Stimulated activated CD4-positive, alpha-beta T cell treated with anti-CD3 and anti-CD28 coated beads, TNF-alpha, amount 100 ng/mL, for 24 hours (primary cell): ENCODE measurements at places on chromosomes 11 and 22.
A peak's percentile ranks its signal among the peaks of the same experiment; 100 is the strongest.

GRCh38 chr11:34147581-34147980, 42.2 kb downstream of the NAT10 start:
- no peak for DNase-seq

DNA sequence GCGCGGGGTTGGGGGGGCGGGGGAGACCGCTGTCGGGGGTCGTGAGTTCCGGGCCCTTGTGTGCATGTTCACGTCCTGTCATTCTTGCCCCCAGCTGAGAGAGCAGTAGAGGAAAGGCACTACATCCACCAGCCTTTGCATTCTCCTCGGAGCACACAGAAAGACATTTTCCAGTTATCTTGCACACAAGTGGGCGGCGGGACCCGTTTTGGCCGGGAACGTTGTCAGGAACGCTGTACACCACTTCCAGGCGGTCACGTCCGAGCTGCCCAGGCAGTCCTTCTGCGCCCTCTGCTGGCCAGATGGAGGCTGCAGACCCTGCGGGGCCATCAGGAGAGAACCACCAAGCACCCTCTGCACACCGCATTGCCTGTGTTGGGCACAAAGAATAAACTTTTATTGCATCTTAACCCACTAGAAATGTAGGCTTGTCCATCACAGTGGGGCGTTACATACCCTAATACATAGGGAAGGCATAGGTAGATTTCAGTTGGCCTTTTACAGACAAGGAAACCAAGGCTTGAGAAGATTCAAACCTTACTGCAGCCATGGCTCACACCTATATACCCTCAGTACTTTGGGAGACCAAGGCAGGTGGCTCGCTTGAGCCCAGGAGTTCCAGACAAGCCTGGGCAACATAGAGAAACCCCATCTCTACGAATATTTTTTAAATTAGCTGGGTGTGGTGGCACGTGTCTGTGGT, 2.8 kb upstream of the CDKN1C start:
- peak; percentile 84 for DNase-seq

DNA sequence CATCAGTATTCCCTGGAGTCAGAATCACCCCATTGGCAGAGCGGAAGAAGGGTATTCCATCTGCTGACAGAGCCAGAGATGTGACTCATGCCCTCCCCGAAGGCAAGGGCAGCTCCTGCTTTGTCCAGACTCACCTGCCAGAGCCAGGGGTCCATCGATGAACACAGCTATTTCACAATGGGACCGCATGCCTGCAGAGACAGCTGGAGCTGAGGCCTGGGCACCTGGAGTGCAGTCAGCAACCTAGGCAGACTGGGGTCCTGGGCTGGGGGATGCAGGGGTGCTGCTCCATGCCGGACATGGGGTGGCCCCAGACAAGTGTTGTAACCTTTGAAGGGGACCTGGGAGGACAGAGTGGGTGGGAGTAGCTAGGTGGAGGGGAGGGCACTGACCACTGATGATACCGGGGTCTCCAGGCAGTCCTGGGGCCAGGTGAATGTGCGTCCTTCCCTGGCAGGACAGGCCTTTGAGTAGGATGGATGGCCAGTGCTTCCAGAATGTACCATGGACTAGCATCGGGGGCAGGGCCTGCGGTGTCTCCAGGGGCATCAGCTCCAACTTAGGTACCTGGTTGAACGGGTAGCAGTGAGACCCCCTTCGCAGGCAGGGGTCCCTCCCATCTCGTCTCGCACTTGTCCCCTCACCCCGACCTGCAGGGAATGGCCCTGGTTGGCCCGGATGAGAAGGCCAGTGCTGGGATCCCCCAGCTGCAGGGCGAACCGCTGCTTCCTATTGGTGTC, 1.7 kb downstream of the TRPT1 start:
- DNase-seq = no peak

- no peak for DNase-seq
Measured at GRCh38 chr11:2721210-2721916, 21.6 kb upstream of the KCNQ1OT1 start.

GRCh38 chr11:10674911-10675440, 18.6 kb downstream of the IRAG1 start:
- DNase-seq = no peak

GRCh38 chr22:37043828-37044538, 7.6 kb upstream of the KCTD17 start:
- DNase-seq = no peak

GRCh38 chr11:1121331-1121812, 36.4 kb upstream of the MUC5AC start:
- DNase-seq = no peak

DNA sequence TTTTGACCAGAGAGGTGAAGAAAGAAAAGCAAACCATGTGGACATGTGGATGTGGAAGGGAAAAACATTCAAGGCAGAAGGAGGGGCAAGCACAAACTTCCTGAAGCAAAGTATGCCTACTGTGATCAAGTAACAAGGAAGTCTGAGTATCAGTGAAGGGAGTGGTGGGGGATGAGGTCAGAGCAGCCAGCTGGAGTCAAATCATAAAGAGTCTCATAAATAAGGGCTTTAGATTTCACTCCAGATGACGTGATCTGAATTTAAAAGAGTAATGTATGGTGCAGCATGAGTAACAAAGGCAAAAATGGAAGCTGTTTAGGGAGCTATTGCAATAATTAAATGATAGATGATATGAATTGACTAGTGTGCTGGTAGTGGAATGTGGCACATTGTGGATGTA, 665.4 kb upstream of the CCDC90B start:
- no peak for DNase-seq

GRCh38 chr11:113243696-113244095, 70.7 kb upstream of the TTC12 start:
- DNase-seq = no peak

GRCh38 chr11:13012056-13012661, 3.0 kb downstream of the RASSF10 start:
- DNase-seq = no peak

GRCh38 chr22:29113319-29113718, 40.5 kb downstream of the KREMEN1 start:
- DNase-seq = no peak

GRCh38 chr22:19713650-19714311, 522 bp upstream of the SEPTIN5 start:
- DNase-seq = no peak

DNA sequence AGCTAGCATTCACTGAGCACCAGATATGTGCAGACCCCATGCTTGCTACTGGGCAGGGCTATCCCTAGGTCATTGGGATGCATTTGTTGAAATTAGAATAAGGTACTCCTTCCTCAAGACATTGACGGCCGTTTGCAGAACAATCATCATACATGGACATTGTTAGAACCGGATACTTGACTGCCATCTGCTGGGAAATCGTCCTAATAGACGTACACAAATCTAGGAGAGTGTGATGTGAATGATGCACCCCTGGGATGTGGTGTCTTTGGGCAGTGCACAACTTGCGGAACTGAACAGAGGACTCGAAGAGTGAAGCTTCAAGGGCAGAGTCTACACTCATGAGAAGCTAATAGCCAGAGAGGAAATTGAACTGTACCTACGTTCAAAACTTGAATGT, 35.9 kb downstream of the MYO18B start:
- DNase-seq = no peak

DNA sequence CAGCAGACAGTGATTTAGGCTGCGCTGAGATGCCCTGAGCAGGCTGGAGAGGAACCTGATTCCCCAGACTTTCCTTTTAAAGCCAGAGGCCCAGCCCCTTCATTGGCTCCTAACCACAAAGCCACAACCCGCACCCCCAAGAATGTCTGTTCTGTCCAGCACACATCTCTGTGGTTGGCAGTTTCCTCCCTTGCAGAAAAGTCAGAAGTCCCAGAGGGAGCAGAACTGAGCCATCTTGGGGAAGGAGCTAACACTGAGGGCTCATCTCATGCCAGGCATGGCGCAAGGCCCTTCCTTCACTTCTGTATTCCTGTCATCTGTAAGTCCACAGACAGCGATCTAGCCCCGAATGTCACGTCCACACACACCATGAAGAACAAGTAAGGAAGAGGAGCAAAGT, 97.1 kb upstream of the SYT13 start:
- no peak for DNase-seq

- DNase-seq = no peak
Measured at GRCh38 chr22:24553597-24554312, 1.2 kb downstream of the GUCD1 start.

DNA sequence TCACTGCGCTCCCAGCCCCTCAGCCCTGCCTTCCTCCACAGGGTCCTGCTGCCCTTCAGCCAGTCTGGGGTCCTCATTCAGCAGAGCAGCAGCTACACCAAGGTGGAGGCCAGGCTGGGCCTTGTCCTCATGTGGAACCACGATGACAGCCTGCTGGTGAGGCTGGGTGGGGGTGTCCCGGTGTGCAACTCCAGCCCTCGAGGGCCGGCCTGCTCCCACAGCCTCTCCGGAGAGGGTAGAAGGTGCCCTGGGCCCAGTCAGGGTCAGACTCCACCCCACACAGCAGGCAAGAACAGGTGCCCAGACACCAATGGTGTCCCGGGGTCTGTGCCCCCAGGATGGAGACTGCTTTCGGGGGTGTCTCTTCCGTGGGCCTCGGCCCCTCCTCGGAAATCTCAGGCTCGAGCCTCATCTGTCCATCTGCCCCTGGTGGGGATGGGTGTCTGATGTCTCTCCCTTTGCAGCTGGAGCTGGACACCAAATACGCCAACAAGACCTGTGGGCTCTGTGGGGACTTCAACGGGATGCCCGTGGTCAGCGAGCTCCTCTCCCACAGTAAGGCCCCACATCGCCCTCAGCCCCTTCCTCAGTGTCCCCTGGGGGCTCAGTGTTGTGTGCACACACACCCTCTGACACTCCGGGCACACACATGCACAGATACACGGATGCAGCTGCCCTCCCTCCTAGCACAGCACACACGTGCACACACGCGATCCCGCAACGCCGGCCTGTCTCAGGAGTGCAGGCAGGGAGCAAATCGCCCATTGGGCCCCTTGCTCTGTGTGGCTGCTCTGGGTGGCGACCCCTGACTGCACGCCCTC, 4.9 kb downstream of the MUC5AC start:
- DNase-seq = no peak

- no peak for DNase-seq
Measured at GRCh38 chr11:11864803-11865202, 23.0 kb downstream of the USP47 start.

DNA sequence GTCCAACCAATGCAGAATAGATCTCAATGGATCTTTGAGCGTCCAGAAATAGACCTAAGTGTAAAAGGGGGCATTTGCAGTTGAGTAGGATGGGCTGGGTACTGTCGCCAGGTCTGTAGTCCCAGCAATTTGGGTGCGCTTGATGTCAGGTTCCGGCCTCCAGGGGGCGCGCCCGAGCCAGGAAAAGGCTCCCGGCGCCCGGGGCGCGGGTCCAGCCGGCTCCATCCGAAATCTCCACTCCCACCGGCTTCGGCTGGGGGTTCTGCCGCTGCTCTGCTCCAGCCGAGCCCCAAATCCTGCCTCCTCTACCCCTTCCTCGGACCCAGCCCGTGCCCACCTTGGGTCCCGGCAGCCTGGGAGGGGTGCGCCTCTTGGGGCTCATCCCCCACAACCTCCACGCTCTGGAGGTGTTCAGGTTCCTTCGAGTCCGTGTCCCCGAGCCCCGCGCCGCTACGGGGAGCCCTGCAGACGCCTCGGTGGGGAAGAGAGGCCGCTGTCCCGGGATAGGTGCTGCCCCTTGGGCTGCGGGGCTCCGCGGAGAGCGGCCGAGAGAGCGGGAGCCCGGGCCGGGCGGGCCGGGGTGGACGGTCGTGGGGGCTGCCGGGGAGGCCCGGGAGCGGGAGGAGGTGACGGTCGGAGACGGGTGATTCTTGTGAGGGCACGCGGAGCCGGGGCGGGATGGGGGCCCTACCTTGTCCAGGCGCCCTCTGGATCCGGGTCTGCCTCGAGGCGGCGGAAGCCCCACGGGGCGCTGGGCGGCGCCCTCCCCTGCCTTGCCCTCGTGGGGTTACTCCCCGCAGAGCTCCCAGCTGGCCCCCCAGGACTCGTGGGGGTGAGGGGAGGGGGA, 13.0 kb upstream of the CYB5R3 start:
- DNase-seq = peak; percentile 67

GRCh38 chr11:57354699-57355098, 16.5 kb downstream of the P2RX3 start:
- DNase-seq = no peak

DNA sequence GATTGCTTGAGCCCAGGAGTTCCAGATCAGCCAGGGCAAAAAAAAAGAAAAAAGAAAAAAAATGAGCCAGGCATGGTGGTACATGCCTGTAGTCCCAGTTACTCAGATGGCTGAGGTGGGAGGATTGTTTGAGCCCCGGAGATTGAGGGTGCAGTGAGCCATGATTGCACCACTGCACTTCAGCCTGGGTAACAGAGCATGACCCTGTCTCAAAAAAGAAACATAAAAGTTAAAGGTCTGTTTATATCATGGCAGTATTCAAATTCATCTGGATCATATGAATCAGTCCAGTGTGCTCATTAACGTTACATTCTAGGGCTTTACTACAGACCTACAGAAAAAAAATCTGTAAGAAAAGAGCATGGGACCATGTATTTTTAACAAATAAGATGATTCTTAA, 13.9 kb downstream of the HSD17B12 start:
- no peak for DNase-seq

GRCh38 chr11:353179-353873, 16.0 kb upstream of the B4GALNT4 start:
- DNase-seq = no peak

DNA sequence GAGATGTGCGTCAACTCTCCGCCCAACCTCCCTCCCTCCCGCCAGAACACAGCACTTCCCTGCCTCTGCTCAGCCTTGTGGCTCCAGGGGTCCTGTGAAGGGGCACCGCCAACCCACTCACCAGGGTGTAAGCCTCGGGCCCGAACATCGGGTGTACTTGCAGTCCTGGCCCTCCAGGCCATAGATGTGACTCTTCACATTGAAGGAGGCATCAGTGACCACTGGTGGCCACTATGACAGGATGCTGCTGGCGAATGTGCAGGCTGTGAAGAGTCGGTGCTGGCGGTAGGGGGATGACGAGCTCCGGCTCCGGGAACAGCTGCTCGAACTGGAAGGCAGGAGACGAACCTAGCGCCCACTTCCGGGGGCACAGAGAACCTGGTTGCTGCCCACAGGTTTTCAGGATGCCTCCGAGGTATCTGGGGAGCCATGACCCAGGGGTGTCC, 97.4 kb downstream of the MED15 start:
- DNase-seq = no peak

DNA sequence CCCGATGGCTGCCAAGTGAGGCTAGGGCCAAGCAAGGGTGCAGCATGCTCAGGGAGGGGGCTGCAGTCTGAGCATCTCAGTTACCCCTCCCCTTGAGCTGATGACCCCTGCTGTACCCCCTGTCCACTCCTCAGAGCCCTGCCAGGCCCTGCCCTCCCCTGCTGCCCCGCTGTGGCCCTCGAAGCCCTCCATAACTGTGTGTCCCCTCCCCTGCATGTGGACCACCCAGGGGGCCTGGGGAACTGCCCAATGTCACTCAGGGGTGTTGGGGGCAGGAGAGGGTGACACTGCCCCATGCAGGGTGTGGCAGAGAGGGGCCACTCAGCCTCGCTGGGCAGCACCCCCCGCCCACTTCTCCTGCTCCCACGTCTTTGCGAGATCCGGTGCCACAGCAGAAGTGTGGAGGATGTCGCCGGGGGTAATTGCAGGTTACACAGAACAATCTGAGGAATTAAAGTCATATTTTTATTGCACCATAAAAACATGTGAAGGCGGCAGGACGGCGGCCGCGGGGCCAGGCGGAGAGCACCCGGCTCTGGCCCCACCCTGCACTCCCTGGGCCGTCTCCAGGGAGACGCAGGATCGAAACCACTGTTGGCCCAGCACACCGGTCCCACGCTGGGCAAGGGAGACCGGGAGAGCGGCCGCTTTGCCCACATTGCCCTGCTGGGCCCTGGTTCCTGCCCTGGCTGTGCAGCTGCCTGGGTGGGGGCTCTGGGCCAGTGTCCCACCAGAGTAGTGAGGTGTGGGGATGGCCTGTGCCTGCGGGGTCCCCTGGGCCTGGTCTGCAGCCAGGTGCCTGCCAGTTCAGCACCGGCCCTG, 18.7 kb upstream of the GNB1L start:
- DNase-seq = no peak
